ENCODE measurements at places on chromosomes 2 and 18.

- DNase-seq = no peak
Measured at GRCh38 chr2:75021672-75022071, 63.2 kb downstream of the POLE4 start.

GRCh38 chr2:62724106-62724505, 18.6 kb downstream of the EHBP1 start:
- no peak for DNase-seq

DNA sequence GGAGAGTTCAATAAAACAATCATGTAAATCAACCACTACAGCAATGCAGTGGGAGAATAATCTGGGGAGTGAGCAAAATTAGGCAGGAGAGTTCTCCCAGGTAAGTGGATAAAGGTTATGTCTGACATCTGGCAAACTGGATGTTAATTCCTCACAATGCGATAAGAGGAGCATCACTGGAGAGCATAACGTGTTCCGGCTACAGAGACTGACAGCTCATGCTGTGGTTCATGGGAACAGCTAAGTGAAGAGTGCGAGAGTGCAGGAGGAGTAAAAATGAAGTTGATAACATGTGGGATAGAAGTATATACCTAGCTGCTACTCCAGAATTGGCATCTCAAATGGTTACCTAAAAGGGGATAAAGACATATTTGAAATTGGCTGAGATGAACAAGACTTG, 153.2 kb downstream of the LTBP1 start:
- no peak for DNase-seq

DNA sequence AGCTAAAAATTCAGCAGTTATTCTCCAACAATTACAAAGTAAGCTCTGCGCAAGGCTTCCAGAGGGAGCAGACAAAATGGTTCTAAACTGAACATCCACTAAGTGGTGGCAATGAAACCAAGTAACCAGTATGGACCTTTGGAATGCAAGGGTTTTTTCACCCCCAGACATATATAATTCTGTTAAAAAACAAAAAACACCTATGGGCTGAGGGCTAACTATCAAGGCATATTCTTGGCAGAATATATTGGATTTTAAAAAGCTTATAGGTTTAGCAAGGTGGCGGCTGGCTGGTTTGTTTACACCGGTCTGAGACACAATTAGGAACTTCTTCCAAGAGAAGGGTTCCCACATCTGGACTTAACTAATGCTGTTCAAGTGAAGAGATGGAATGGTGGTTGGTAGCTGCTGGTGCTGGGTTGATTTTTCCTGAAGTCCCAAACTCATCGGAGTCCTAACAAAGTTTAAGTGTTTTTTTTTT, 2.8 kb downstream of the ZFP36L2 start:
- DNase-seq = no peak

GRCh38 chr2:159201360-159202063, 85.0 kb downstream of the WDSUB1 start:
- DNase-seq = no peak

GRCh38 chr18:48019557-48020325, 89.3 kb upstream of the SMAD2 start:
- no peak for DNase-seq

- DNase-seq = no peak
Measured at GRCh38 chr2:168851674-168852320, 38.4 kb downstream of the SPC25 start.

DNA sequence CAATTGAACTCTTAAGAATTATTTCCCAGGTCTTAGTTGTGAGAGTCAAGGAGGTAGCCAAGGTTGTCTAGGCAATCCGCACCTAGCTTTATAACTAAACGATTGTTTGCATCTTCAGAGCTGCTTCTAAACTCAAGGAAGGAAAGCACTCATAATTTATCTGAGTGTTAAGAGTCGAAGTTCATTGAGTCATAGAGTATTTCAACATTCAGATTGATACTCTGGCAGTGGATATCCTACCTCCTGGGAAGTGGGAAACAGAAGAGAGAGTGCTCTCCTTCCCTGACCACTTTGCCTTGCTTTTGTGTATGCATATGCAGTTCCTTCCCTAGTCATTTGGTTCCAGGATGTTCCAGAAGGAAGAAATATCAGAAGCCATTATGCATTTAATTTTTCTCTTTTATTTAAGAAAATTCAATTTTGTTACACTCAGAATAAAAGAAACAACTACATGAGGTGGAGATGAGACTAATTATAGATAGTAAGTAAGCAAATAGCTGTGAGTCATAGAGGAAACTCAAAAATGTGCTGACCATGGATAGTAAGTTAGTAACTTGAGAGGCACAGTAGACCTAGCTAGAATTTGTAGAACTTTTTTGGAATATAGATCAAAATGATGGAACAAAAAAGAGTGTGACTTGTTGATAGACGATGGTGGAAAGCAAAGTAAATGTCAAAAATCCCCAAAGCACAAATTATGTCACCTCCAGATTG, 35.4 kb upstream of the FSHR start:
- no peak for DNase-seq

DNA sequence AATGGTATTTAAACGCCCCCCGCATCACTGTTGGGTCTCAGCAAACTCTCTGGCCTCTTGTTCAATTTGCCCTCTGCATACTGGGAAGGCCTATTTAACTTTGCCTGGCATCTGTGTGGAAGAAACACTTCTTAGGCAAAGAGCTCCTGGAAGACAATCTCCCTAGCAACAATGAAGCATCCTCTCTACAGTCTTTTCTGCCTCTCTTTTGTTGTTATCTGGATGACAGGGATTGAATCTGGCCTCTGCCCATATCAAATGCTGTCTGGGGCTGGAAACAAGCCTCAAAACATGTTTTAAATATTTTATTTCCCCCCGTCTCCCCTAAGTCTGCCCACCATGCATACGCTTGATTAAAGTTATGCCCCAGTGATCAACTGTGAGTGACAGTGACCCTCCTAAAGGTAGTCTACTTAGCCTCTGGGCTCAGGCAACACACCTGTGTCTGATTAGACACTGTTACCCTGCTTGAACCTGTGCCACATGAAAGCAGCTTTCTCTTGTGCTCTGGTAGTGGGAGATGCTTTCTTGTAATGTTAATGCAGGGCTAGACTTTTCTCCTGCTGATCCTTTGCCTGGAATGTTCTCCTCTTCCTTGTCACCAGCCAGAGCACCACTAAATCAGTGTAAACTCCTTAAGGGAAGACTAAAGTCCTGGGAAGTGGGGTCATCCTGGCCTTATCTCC, 34.9 kb downstream of the CDC42EP3 start:
- DNase-seq = no peak

GRCh38 chr2:62653582-62654422, 51.7 kb upstream of the EHBP1 start:
- no peak for DNase-seq

- DNase-seq = no peak
Measured at GRCh38 chr2:27559228-27559627, 23.6 kb upstream of the ZNF512 start.

- no peak for DNase-seq
Measured at GRCh38 chr18:79197531-79197930, 128.3 kb downstream of the ATP9B start.

GRCh38 chr2:24021122-24021998, 11.5 kb downstream of the MFSD2B start:
- DNase-seq = no peak

DNA sequence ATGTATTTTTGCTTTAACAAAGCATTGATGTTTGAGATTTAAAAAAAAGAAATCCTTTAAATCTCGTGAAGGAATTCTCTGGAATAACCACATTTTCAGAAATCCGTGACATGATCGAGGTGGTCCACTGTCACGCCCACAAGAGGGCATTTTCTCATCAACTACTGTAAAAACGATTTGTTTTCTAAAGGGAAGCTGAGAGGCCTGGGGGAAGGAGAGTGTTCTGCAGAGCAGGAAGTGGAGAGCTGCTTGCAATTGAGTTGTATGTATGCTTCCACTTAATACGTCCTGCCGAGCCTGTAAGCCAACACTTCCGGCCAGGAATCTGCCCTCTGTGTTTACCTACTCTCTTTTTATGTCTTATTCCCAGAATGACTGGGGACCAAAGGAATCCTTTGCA, 19.4 kb downstream of the KLHL29 start:
- peak; percentile 7 for DNase-seq

DNA sequence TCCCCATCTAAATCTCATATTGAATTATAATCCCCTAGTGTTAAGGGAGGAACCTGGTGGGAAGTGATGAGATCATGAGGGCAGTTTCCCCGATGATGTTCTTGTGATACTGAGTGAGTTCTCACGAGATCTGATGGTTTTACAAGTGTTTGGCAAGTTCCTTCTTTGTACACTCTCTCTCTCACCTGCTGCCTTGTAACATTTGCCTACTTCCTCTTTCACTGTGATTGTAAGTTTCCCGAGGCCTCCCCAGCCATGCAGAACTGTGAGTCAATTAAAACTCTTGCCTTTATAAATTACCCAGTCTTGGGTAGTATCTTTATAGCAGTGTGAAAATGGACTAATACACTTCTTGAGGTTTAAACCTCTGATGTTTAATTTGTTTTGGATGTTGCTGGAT, 177.5 kb downstream of the CD8B2 start:
- no peak for DNase-seq

GRCh38 chr2:234671716-234672115, 174.8 kb upstream of the ARL4C start:
- DNase-seq = no peak

GRCh38 chr2:83386549-83386948, 1072.5 kb downstream of the SUCLG1 start:
- no peak for DNase-seq

DNA sequence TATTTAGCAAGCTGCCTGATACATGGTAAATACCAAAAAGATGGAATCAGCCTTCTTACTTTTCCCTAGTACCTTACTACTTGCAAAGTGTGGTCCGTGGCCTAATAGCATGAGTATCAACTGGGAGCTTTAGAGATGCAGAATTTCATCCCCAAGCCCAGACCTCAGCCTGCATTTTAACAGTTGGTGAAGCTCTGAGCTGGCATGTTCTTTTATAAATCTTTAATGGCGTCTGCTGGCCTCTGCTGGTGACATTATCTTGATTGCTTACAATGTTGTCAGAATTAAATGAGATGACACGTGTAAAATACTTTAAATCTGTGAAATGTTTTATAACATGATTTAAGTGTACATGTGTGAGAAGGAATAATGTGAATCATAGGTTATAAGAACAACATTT, 115.1 kb upstream of the NOSTRIN start:
- DNase-seq = peak; percentile 29

- DNase-seq = no peak
Measured at GRCh38 chr2:231640641-231641111, 48.0 kb downstream of the TEX44 start.

DNA sequence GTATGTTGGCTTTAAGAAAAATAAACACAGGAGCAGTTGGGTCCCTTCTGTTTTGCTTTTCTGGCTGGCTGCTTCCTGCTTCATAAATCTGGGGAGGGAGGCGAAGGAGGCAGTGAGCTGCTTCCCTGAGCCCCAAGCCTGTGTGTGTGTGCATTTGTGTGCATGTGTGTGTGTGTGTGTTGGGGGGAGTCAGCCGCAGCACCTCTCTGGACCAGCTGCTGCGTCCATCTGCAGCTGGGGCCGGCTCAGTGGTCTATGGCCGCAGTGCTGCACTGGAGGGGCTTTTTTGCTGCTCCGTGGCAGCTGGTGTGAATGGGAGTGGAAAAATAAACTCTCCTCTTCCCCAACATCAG, 192.3 kb downstream of the RNF144A start:
- no peak for DNase-seq
